Activated T-helper 1 cell treated with anti-CD3 and anti-CD28 coated beads, Interleukin-2, amount 50 U/mL, for 16 hours (primary cell): ENCODE measurements at places on chromosomes 5 and 9.

DNA sequence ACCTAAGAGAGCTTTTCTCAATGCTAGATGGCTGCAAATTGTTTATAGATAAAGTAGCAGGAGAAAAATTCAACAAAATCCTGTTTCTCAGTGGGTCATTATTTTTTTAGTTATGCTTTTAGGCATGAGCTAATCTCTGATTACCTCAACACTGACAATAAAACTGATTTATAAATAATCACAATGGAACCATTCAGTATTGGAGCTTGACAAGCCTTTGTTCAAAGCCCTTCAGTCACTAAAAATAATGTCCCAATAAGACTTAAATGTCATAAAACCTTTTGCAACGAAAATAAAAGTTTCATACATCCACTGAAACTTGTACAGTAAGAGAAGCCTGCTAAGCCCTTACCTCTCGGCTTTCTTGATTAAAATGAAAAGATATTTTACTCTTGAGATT is 27.2 kb downstream of the PTPDC1 start:
- DNase-seq = no peak

DNA sequence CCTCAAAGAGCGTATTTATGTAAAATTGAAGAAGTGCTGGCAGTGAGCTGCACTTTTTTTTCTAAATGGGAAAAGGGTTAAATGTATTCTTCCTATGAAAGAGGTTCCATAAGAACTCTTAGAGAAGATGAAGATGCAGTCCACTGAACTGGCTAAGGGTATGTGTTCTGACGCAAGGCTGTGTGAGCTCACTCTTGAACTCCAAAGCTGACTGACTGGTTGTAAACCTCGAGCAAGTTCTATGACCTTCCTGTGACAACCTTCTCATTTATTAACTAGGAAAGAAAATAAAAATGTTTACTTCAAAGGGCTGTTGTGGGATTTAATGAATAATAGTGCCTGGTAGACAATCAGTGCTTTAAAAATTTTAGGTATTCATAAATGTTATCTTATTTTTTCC is 46.7 kb downstream of the POC5 start:
- no peak for DNase-seq

GRCh38 chr5:170488570-170488969 is 15.2 kb upstream of the KCNIP1 start:
- DNase-seq = no peak

GRCh38 chr5:167716126-167716775 is 575.2 kb upstream of the WWC1 start:
- DNase-seq = no peak

GRCh38 chr5:4879075-4879474 is 261.1 kb upstream of the ADAMTS16 start:
- DNase-seq = no peak

GRCh38 chr9:136907011-136907914 is 20.9 kb downstream of the TRAF2 start:
- no peak for DNase-seq

DNA sequence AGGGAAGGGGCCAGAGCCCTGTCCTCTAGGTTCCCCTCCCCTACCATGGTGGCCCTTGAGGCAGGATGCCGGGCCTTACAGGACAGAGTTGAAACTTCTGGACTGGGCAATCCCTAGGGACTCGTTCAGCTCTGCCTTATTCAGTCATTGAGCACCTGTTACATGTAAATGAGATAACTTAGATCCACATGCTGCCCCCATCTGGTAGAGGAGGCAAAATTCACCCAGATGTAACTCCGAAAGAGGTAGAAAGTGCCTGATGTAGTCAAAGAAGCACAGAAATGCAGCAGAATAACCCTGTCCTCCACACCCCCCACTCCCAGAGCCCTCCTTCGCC is 1.5 kb downstream of the GGTA1 start:
- no peak for DNase-seq

- no peak for DNase-seq
Observed at GRCh38 chr5:131776450-131776849, 20.4 kb downstream of the FNIP1 start.

DNA sequence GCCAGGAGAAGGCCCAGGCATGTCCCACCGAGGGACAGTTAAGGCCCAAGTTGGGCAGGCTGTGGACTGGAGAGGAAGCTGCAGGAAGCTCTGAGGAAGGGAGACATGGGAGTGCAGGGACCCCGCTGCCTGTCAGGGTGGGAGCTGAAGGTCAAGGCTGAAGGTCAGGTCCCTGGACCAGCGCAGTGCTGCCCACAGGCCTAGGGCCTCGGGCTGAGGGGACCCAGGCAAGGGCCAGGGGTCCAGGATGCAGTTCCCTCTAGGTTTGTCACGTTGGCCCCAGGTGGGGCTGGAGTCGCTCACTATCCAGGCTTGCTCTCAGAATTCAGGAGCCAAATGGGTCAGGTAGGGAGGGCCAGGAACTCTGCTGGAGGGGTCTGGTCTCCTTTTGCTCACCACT is 76.7 kb upstream of the STXBP1 start:
- DNase-seq = no peak

GRCh38 chr5:137431051-137431450 is 68.1 kb downstream of the SPOCK1 start:
- DNase-seq = no peak
